GM12878 (cell line): ENCODE measurements at places on chromosomes 1 and 21. TPM values are rescaled to one million over a fixed set of nuclear protein-coding genes. Genes with fewer than 3 reads are reported as not detected.

GRCh38 chr1:14742181-14742980 lies 143.9 kb downstream of the KAZN start:
- DNase-seq, result no peak

GRCh38 chr1:31811605-31812004 lies 4.2 kb downstream of the SPOCD1 start:
- no peak for DNase-seq

GRCh38 chr1:6358144-6358624 lies 35.4 kb downstream of the ACOT7 start:
- DNase-seq, result no peak

GRCh38 chr1:245598524-245599305 lies 443.9 kb downstream of the KIF26B start:
- DNase-seq, result no peak

GRCh38 chr1:5430911-5431697 lies 561.1 kb downstream of the NPHP4 start:
- no peak for DNase-seq

GRCh38 chr21:41612674-41613532 lies 104.9 kb upstream of the TMPRSS2 start:
- DNase-seq, result no peak

DNA sequence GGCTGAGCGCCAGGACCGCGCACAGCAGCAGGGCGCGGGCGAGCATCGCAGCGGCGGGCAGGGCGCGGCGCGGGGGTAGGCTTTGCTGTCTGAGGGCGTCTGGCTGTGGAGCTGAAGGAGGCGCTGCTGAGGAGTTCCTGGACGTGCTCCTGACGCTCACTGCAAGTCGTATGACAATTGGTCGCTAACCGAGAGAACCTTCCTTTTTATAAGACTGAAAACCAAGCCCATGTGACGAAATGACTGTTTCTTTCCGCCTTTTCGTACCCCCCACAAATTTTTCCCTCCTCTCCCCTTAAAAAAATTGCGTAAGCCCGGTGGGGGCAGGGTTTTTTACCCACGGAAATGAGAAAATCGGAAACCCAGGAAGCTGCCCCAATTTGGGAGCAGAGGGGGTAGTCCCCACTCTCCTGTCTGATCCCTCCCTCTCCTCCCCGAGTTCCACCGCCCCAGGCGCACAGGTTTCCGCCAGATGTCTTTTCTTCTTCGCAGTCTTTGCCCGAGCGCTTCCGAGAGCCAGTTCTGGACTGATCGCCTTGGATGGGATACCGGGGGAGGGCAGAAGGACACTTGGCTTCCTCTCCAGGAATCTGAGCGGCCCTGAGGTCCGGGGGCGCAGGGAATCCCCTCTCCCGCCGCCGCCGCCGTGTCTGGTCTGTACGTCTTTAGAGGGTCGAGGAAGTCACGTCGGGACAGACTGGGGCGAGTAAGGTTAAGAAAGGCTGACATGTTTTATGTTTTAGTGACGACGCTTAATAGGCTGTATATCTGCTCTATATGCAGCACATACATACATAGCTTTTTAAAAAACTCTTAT lies at the start of gene PTGS2:
PTGS2 (minus strand) TSS at position 179 of the 817 bp plus-strand sequence; CDS start at position 46, 133 bp downstream.
- peak; percentile 25 for DNase-seq

DNA sequence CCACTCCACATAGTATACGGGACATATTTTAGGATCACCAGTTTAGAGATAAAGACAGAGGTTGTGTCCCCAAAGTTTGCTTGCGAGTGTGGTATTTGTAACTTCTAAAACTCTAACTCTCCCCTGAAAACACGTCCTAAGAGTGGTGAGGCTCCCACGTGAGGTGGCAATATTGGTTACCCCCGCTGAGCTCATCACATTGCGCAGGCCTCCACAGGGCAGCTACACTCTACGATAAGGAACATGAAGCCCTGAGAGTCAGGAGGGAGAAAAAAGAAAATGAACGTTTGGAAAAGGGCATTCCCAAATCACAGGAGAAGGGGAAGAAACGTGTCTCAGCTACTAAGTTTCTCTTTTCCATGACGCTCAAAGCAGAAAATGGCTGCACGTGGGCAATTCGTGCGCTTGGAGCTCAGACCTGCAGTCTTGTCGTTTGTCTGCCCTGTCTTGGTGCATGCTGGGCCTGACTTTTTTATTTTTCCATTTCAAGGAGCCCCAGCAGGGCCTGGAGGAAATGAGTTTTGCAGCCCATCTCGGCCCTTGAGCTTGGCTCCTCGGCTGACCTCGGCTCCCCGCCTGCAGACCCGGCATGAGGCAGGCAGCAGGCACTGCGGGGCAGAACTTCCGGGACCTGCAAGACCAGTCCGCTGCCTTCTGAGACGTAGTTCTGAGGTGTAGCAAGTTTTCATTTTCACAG lies 25.7 kb downstream of the ERG start:
- DNase-seq, result no peak

DNA sequence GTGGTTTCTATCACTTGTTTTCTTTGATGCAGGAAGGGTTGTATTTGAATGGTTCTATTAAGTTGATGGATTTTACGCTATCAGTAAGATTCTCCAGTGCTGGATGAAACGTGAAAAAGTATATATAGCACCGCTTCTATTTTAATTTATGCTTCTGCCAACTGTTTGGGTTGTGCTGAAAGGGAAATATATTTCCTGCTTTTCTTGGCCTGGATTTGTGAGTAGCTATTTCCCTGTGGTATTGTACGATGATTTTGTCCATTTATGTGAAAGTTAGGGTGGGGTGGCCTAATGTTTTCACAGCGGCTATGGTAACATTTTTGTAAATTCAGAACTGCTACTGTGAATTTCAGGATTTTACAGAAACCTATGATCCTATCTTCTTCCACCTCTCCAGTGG lies 322 bp downstream of the C1orf162 start:
- no peak for DNase-seq

DNA sequence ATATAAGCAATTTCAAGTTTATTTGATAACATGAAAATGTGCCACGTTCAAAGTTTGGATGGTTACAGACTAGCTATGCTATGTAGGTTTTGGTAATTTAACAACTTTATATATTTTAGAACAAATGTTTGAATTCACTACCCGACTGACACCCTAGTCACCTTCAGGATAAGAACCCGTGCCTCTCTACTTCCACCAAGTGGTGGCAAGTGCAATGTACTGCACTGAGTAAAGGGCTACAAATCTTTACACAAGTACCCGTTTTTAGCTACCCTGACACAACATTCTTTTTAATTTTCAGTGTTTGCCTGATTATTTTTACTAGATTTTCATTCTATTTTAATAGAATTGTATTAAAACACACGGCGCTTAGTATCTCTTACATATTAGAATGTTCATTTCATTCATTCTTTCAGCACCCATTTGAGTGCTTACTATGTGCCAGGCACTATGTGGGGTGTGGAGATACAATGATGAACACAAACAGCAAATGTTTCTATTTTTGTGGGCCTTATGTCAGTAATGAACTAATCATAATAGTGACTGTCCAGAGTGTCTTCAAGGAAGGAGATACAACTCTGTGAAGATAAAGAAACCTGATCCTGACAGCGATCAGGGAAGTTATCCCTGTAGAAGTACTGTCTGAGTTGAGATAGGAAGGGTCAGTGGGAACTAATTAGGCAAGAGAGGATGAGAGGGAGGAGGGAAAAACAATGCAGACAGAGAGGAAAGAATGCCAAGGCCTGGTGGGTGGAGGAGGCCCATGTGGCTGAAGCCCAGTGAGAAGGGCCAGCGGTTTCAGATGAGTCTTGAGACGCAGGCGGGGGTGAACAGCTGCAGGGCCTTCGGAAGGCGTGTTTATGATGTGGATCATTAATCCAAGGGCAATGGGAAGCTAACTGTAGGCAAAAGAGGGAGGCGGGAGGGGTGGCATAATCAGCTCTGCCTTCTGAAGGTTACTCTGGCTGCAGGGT lies 3.8 kb downstream of the LCA5L start:
- DNase-seq, result no peak

GRCh38 chr1:87284456-87285240 lies 44.0 kb upstream of the LMO4 start:
- no peak for DNase-seq

GRCh38 chr21:46556802-46557201 lies 48.1 kb downstream of the S100B start:
- DNase-seq, result no peak

DNA sequence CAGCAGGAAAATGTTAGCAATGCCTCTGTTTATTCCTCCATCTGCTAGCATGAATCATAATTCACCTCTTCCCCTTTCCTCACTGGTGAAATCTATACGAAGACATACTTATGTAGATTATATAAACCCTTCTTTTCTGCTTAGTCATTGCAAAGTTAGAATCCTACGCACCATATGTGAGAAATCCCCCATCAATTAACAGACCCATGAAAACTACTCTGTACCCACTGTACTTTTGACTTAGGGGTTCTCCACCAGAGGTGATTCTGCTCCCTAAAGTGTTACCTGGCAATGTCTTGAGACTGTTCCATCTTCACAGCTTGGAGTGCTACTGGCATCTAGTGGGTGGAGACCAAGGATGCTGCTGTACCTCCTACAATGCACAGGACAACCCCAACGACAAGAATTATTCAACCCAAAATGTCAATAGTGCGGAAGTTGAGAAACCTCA lies 49.6 kb upstream of the KCTD3 start:
- DNase-seq, result no peak

- no peak for DNase-seq
Measured at GRCh38 chr21:19123525-19123924, 719.9 kb upstream of the TMPRSS15 start.

DNA sequence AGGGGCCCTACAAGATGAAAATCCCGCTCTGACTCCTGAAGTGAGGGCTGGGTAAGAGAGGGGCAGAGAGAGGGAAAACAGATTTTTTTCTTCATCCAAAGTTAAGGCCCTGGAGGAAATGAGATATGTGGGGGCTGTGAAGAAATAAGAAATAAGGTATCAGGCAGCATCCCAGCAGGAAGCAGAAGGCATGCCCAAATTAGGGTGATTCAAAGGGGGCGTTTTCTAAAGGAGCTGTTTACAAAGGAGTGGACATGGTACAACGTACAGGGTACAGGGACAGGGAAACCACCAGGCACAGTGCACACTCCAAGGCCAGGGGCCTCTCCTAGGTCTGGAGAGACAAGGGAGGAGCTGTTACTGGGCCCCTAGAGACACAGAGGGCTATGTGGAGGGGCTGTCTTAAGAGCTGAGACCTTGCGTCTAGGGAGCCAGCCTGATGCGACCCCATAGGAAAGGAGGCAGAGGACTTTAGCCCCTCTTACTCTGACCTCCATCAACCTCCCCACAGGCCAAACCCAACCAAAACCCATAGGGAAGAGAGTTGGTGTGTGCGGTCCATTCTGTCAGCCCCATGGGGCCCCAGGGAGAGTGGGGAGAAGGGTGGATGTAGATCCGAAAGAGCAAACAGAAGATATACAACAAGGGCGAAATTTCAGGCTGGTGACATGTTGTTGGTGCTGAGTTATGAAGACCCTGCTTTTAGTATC lies 38.6 kb downstream of the STYXL2 start:
- no peak for DNase-seq

GRCh38 chr1:100130552-100131077 lies 2.1 kb downstream of the SASS6 start:
- no peak for DNase-seq

- DNase-seq, result no peak
Measured at GRCh38 chr21:28657566-28657965, 335.1 kb downstream of the LTN1 start.

DNA sequence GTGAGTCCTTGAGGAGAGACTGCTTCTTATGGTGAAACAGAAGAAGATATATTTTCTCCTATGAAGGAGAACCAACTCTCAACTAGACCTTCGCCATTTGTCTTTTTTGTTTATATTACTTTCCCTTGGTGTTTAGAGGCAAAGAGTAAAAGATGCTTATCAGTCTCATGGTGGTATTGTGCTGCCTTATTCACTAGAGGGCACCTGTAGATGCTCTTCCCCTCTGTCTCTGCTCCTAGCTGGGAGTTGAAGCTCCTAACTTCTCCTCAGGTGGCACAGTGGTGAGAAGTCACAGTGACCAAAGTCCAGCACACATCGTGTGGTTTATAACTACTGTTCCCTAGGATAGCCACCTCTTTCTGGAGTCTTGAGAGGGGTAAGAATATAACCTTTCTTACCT lies 1359.6 kb downstream of the PLA2G4A start:
- no peak for DNase-seq

DNA sequence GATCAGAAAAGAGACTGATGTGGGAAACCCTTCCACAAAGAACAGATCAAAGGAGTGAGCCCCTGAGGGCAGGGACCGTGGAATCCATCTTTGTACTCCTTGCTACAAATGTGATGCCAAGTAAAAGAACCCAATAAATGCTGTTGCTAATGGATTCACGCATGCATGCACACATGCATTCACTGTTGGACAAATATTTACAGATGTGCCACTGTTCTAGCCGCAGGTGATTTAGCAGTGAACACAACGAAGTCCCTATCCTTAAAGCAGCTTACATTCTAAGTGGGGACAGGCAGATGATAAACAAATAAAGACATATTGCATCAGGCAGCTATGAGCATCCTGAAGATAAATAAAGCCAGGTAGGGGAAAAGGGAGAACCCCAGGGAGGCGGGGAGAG lies 67.8 kb downstream of the ITPKB start:
- DNase-seq, result no peak

- no peak for DNase-seq
Measured at GRCh38 chr21:34113842-34114241, 40.5 kb downstream of the MRPS6 start.

DNA sequence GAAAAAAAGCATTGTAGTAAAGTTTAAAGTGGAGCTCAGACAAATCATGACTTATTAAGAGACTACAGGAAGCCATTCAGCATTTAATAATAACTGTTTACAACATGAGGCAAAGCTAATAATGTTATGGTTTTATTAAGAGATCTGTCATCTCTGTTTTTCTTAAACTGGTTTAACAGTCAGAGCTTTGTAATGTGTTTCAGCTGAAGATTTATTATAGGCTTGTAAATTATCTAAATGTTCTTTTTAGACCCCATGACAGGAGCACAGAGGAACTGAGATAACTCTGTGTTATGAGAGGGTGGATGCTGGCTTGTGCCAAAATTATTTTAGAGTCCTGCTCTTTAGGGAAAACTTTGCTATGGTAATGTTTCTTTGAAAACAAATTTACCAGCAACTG lies 38.0 kb upstream of the RWDD3 start:
- DNase-seq, result no peak

DNA sequence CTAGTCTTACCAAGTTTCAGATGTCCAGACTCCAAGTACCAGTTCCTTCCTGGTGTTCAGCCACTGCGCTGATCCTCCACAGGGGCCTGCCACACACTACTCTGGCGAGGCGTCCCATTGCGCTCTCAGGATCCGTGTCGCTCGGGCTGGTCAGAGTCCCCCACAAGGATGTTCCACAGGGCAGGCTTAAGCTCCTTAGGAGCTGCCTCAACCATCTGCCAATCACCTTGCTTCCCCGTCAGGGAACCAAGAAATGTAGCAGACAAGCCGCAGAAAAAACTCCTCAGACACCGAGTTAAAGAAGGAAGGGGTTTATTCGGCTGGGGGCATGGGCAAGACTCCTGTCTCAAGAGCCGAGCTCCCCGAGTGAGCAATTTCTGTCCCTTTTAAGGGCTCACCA lies 9.8 kb downstream of the OR2W3 start:
- no peak for DNase-seq

The LRRN2 gene
- total RNA-seq, result 0.05 TPM in 1 of 2 replicates, not detected in the other

The GLIS1 gene
- total RNA-seq, result 0.13 TPM in 1 of 2 replicates, not detected in the other

The GRIK1 gene
- not detected in 2 replicates for total RNA-seq

The PDZK1IP1 gene
- not detected in 2 replicates for total RNA-seq

The ACTL8 gene
- total RNA-seq, result not detected in 2 replicates

The MNDA gene
- 36.8 and 37.6 TPM in 2 replicates for total RNA-seq

The TNFSF18 gene
- not detected in 2 replicates for total RNA-seq

The DHRS3 gene
- 1.4 and 1.8 TPM in 2 replicates for total RNA-seq

The PDC gene
- total RNA-seq, result not detected in 2 replicates

The TPTE gene
- not detected in 2 replicates for total RNA-seq

The NPPA gene
- not detected in 2 replicates for total RNA-seq
